Suppressor macrophage treated with lipopolysaccharide for 1 hour (primary cell): ENCODE measurements at places on chromosomes 4 and X.

GRCh38 chr4:76677571-76678326 is 220.2 kb downstream of the SOWAHB start:
- no peak for DNase-seq

- no peak for DNase-seq
Observed at GRCh38 chr4:66640233-66640990, 904.9 kb downstream of the CENPC start.

GRCh38 chr4:117096886-117097285 is 11.5 kb upstream of the TRAM1L1 start:
- no peak for DNase-seq

- no peak for DNase-seq
Observed at GRCh38 chrX:37958525-37959211, 47.7 kb upstream of the SYTL5 start.

- peak; percentile 89 for DNase-seq
Observed at GRCh38 chr4:147828331-147828905, 96.5 kb downstream of the ARHGAP10 start.

- DNase-seq, result no peak
Observed at GRCh38 chr4:106231931-106232330, 84.1 kb downstream of the TBCK start.

DNA sequence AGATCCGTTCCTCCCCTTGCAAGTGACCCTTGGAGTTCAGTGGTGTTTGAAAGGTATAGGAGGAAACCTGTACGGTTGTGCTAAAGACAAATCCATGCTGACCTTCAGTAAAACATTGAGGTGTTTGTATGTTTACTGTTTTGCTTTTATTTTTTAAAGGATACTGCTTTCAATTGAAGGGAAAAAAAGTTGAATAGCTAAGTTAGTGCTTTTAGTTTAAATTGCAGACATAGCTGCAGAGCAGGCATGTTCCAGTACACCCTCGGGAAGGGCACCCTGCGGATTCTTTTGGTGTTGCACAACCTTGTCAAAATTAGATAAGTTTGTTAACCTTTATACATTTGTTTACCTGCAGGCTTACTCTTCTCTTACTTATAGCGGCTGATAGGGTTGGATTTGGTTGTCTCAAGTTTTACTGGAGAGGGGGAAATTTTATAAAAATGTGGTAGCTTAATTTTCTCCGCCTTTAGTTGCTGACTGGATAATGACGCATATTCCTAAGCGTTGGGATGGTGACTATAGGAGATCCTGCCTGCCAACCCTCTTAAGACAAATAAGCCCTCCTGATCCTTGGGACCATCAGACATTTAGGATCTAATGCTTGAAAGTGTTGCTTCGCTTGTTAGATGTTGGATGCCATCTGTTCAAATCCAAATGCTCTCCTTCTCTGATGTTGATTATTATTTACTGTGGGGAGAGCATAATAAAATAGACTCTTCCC is 2.0 kb downstream of the RAPGEF2 start:
- peak; percentile 60 for DNase-seq

DNA sequence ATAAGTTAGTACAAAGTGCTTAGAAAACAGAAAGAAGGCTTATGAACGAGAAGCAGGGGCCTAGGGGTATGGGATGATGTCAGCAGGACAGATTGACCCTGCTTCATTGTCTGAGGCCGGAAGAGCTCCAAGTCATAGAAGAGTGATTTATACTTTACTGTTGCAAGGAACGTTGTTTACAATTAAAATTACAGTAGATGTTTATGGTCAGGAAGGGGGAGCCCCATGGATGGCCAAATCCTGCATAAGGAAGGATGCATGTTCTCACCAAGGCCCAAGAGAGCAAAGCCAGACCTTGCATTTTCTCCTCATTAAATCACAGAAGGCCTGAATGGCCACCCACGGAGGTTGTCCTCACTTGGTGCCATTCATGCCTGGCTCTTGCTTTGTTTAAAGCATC is 115.3 kb downstream of the LDB2 start:
- DNase-seq, result no peak

DNA sequence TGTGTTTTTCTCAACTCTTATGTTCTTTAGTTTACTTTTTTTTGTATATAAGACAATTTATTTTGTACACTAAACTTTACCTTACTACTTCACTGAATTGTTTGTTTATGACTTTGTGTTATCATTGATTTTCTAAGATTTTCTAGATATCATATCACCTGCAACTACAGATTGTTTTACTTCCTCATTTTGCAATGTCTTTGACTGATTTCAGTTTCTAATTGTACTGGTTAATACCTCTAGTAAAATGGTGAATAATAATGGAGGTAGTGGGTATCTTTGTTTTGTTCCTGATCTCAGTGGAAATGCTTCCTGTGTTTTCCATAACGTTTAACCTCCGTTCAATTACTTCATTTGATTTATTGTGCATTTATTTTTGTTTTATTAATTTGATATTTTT is 490.2 kb downstream of the TLL1 start:
- no peak for DNase-seq

DNA sequence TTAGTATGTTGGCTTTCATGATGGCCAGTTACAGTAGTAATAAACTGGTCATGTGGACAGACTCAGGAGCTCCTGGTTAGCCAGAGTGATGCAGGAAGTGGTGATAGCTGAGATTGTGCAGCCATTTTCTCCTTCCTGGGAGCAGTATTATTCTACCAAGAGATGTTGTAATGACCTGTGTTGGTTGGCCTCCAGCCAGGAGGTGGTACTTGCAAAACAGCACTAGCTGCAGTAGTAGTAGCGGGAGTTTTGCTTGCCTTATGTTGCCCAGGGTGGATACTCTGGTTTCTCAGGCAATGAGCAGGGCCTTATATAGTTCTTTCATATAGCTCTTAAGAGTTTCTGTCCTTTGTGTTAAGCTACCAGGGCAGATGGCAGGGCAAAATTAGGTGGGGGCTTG is 998.8 kb downstream of the GLUD2 start:
- DNase-seq, result no peak

DNA sequence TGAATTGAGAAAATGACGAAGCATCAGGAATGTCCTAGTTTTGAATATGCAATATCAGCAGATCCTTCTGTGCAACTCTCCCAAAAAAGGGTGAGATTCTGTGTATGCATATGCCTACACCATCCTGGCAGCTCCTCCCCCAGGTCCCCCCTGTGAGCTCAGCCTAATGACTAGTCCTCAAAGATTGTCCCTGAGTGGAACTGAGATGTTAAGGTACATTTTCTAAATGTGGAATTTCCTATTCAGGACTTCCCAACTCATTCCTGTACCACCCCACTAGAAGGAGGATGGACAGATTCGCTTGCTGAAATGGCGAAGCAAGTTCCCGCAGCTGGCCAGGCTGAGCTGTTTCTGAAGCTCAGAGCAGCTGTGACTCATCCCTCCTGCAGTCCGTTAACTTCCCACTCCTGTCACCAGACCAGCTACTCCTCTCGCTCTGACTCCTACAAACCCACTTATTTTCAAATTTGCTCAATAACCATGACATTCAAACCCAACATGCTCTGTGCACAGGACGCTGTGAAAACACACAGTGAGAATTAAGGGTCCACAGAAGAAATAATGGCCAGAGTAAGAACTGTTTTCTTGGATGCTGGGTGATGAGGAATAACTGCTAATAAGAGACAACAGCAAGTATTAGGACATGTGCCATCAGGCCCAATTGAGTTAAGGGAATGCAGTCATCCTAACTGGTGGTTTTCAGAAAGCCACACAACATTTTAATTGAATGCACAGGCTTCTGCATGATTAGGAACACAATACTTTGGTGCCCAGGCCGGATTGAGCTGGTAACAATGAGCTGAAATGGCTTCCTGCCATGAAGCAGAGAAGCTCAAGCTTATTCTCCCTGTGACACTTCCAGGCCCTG is 40.0 kb upstream of the IRF2 start:
- DNase-seq, result peak; percentile 95

DNA sequence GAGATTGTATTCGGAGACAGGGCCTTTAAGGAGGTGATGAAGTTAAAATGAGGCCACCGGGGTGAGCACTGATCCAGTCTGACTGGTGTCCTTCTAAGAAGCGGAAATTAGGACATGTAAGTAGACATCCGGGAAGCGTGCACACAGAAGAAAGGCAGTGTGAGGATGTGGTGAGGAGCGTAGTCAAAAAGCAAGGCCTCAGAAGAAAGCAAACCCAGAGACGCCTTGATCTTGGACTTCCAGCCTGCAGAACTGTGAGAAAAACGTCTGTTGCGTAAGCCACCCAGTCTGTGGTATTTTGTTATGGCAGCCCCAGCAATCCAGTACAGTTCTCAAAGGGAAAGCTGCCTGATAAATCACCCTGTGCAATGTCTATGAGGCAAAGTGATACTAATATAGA is 153.5 kb downstream of the KCNIP4 start:
- DNase-seq, result no peak

GRCh38 chrX:38820751-38821150 is 19.5 kb downstream of the MID1IP1 start:
- DNase-seq, result no peak

- DNase-seq, result no peak
Observed at GRCh38 chrX:133033010-133033409, 63.9 kb downstream of the USP26 start.

- no peak for DNase-seq
Observed at GRCh38 chr4:66443008-66443407, 772.7 kb upstream of the EPHA5 start.

GRCh38 chr4:176608346-176608745 is 184.4 kb downstream of the VEGFC start:
- DNase-seq, result no peak
